ENCODE measurements at places on chromosomes 16 and 17. TPM values are rescaled to one million over a fixed set of nuclear protein-coding genes. Genes with fewer than 3 reads are reported as not detected.

GRCh38 chr16:65672960-65673359, 551.1 kb upstream of the CDH11 start:
- H3K4me3 ChIP-seq, result no peak overlapping the region
- DNase-seq, result no peak
- H3K27me3 ChIP-seq, result no peaks in the 10 kb centered on the region
- H3K27ac ChIP-seq, result no peak overlapping the region
- H3K36me3 ChIP-seq, result no peaks in the 10 kb centered on the region

GRCh38 chr17:279776-280175, 72.8 kb downstream of the RPH3AL start:
- peak; percentile 25 for DNase-seq
- peaks cover 4% of the 10 kb centered on the region for H3K36me3 ChIP-seq
- no peak overlapping the region for H3K4me3 ChIP-seq
- H3K27ac ChIP-seq, result peak overlapping the region; percentile 6
- no peaks in the 10 kb centered on the region for H3K27me3 ChIP-seq

- H3K36me3 ChIP-seq, result no peaks in the 10 kb centered on the region
- DNase-seq, result peak; percentile 59
- H3K27ac ChIP-seq, result no peak overlapping the region
- H3K27me3 ChIP-seq, result no peaks in the 10 kb centered on the region
- H3K4me3 ChIP-seq, result no peak overlapping the region
Measured at GRCh38 chr16:19804538-19805323, 79.9 kb downstream of the GPRC5B start.

- no peaks in the 10 kb centered on the region for H3K27me3 ChIP-seq
- H3K4me3 ChIP-seq, result peak overlapping the region; percentile 80
- peak overlapping the region; percentile 53 for H3K27ac ChIP-seq
Measured at GRCh38 chr17:82023447-82024241, 539 bp downstream of the LRRC45 start.

- peaks cover 4% of the 10 kb centered on the region for H3K4me1 ChIP-seq
- peak within 1 kb of the TSS; percentile 31 for H3K4me3 ChIP-seq
Measured at GRCh38 chr17:48626245-48627117, at the start of gene HOXB9. TSS of gene HOXB9 (minus strand) at chr17:48626358. CDS start at chr17:48626269, 89 bp downstream.

DNA sequence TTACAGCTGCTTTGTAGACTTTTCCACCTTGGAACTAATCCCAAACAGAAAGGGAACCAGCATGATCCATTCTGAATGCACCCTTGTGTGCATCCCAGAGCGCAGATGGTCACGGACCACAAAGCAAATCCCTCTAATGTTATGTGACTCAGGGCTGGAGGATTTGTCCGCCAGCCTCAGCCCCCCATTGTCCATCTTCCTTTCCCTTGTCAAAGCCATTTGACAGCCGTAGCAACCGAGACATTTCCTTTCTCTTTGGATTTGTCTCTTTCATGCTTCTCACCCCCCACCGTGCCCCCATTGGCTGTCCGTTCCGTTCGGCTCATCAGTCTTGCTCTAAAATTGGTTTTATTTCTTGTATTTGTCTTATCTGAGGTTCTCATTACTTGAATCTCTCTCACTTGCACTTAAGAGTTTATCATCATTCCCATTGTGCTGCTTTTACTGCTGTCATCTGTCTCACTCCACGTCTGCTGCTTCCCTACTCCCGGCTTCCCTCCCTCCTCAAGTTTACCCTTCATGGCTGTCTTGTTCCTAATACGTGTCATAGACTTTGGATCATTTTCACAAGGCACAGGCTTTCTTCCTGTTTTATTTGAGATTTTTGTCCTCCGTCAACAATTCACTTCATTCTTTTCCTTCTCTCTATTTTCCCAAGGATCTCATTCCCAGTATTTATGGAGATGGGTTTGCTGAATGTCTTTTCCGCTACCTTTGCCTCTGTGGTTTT, 163.4 kb upstream of the ERCC4 start:
- H3K36me3 ChIP-seq, result no peaks in the 10 kb centered on the region
- no peak for DNase-seq
- no peak overlapping the region for H3K4me3 ChIP-seq
- H3K27me3 ChIP-seq, result no peaks in the 10 kb centered on the region

DNA sequence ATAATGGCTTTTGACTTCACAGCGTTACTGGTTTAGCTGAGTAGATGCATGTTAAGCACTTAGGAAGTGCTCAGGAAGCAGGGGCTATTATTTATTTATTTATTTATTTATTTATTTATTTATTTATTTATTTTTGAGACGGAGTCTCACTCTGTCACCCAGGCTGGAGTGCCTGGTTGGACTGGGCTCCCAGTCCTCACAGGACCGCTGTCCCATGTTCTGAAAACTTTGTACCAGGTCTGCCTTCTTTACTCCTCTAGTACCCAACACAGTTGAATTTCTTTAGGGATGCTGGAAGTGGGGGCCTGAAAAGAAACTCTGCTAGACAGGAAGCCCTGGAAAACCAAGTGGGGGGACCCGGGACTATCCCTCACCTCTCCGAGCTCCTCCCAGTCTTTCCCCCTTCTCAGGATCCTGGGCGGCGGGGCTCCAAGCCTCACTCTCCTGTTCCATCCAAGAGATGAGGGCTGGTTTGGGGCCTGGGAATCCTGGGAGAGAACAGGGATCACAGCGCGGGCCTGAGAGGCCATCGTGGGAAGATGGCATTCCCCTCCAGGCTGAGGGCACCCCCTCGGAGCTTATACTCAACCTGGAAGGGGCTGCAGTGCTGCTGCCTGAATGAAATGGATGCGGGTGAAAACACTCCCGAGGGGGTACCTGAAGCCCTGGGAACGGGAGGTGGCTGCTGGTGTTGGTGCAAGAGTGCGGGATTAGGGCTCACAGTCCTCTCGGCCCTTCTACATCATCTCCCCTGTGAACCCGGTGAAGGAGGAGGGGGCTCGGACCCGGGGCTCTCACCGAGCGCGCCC, 674 bp downstream of the ZNF688 start:
- no peaks in the 10 kb centered on the region for H3K36me3 ChIP-seq
- no peaks in the 10 kb centered on the region for H3K4me1 ChIP-seq
- H3K4me3 ChIP-seq, result peak overlapping the region; percentile 72
- peak; percentile 37 for DNase-seq
- no peaks in the 10 kb centered on the region for H3K27me3 ChIP-seq
- peak overlapping the region; percentile 89 for H3K27ac ChIP-seq

DNA sequence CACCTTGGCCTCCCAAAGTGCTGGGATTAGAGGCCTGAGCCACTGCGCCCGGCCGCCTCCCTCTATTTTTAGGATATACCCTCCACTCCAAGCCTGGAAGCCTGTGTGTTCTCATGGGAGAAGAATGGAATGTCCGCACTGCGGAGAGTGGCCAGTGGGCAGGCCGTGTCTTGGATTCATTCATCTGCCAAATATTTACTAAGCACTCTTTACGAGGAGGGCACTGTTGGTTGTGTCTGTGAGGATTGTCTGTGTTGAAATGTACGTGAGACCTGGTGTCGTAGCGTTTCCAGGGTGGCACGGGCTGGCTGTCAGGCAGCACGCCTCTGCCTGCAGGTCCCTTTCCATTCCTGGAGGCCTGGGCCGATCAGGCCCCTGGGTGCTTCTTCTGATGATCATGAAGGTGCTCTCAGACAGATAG, 19.2 kb downstream of the PGS1 start:
- H3K36me3 ChIP-seq, result peaks cover 20% of the 10 kb centered on the region
- peak; percentile 71 for DNase-seq
- no peaks in the 10 kb centered on the region for H3K27me3 ChIP-seq
- no peak overlapping the region for H3K4me3 ChIP-seq
- no peak overlapping the region for H3K27ac ChIP-seq
- peaks cover 22% of the 10 kb centered on the region for H3K4me1 ChIP-seq

DNA sequence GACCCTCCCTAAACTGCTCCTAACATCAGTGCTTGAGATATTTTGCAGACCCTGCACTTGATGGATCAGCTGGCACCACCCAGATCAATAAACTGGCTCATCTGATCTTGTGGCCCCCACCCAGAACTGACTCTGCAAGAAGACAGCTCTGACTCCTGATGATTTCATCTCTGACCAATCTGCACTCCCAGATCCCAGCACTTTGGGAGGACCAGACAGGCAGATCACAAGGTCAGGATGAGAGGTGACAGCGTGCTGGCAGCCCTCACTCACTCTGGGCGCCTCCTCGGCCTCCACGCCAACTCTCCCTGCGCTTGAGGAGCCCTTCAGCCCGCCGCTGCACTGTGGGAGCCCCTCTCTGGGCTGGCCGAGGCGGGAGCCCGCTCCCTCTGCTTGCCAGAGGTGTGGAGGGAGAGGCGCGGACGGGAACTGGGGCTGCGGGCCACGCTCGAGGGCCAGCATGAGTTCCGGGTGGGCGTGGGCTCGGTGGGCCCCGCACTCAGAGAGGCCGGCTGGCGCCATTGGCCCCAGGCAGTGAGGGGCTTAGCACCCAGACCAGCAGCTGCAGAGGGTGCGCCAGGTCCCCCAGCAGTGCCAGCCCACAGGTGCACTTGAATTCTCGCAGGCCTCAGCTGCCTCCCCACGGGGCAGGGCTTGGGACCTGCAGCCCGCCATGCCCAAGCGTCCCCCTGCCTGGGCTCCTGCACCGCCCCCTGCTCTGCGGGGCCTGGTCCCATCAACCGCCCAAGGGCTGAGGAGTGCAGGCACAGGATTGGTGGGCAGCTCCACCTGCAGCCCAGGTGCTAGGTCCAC, 2.4 kb upstream of the C16orf54 start:
- no peak overlapping the region for H3K27ac ChIP-seq
- no peaks in the 10 kb centered on the region for H3K27me3 ChIP-seq
- no peak for DNase-seq
- H3K4me3 ChIP-seq, result no peak overlapping the region
- no peaks in the 10 kb centered on the region for H3K36me3 ChIP-seq

DNA sequence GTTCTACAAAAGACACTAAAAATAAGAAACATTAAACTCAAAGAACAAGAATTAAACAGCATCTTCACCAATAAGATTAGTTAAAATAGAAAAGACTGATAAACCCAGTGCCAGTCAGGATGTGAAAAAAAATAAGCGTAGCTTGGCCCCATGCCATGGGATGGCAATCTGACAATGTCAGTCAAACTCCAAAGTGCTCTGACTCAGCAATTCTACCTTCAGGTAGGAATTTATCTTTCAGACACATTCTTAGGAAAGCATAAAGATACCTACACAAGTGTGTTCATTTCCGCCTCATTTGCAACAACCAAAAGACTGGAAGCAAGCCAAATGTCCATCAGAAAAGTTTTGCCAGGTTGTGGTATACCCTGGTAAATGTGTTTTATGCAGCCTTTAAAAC, 9.1 kb upstream of the MPO start:
- H3K36me3 ChIP-seq, result no peaks in the 10 kb centered on the region
- H3K27ac ChIP-seq, result no peak overlapping the region
- H3K4me3 ChIP-seq, result no peak overlapping the region
- no peaks in the 10 kb centered on the region for H3K27me3 ChIP-seq
- no peak for DNase-seq

- no peak overlapping the region for H3K4me3 ChIP-seq
Measured at GRCh38 chr17:16044487-16044886, 44.9 kb downstream of the TTC19 start.

DNA sequence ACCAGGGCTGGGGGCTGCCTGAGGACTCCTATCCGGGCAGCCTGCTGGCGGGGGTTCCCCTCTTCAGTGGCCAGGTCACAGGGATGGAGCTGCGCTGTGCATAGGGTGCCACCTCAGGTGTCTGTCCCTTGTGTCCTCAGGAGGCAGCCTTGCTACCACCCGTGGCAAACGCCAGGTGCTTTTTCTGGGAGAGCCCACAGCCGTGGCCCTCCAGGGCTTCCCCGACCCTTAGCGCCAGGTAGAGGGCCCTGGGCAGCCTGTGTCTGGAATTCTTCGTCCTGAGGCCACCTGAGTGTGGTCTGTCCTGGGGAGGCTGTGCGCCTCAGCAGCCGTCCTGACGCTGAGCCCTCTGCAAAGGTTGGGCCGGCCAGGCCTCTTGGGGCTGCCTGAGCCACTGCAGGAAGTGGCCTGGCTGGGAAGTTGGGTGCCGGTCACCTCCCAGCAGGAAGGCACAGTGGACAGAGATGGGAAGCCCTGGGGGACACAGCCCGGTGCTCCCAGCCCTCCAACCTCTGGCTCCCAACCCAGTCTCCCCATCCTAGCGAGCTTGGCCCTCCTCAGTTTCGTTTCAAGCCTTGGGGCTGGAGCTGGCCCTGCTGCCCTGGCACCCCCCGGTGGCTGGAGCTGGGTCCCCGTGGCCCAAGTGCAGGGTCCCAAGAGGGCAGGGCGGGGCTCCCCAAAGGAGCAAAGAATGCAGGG, 7.6 kb upstream of the BAIAP3 start:
- H3K36me3 ChIP-seq, result peaks cover 18% of the 10 kb centered on the region
- no peaks in the 10 kb centered on the region for H3K27me3 ChIP-seq
- DNase-seq, result no peak
- no peak overlapping the region for H3K4me3 ChIP-seq
- no peak overlapping the region for H3K27ac ChIP-seq

GRCh38 chr16:75266738-75267630, 15.6 kb upstream of the BCAR1 start:
- peaks cover 33% of the 10 kb centered on the region for H3K4me1 ChIP-seq
- H3K27me3 ChIP-seq, result no peaks in the 10 kb centered on the region
- no peak overlapping the region for H3K4me3 ChIP-seq
- peak; percentile 45 for DNase-seq
- peak overlapping the region; percentile 92 for H3K27ac ChIP-seq
- no peaks in the 10 kb centered on the region for H3K36me3 ChIP-seq

- H3K4me3 ChIP-seq, result no peak overlapping the region
- H3K4me1 ChIP-seq, result no peaks in the 10 kb centered on the region
- H3K36me3 ChIP-seq, result no peaks in the 10 kb centered on the region
- DNase-seq, result no peak
Measured at GRCh38 chr17:27558341-27558740, 72.6 kb upstream of the LGALS9 start.

GRCh38 chr17:4901108-4901647, 1.7 kb downstream of the CHRNE start:
- peaks cover 3% of the 10 kb centered on the region for H3K4me1 ChIP-seq
- H3K4me3 ChIP-seq, result no peak overlapping the region
- H3K27me3 ChIP-seq, result no peaks in the 10 kb centered on the region

DNA sequence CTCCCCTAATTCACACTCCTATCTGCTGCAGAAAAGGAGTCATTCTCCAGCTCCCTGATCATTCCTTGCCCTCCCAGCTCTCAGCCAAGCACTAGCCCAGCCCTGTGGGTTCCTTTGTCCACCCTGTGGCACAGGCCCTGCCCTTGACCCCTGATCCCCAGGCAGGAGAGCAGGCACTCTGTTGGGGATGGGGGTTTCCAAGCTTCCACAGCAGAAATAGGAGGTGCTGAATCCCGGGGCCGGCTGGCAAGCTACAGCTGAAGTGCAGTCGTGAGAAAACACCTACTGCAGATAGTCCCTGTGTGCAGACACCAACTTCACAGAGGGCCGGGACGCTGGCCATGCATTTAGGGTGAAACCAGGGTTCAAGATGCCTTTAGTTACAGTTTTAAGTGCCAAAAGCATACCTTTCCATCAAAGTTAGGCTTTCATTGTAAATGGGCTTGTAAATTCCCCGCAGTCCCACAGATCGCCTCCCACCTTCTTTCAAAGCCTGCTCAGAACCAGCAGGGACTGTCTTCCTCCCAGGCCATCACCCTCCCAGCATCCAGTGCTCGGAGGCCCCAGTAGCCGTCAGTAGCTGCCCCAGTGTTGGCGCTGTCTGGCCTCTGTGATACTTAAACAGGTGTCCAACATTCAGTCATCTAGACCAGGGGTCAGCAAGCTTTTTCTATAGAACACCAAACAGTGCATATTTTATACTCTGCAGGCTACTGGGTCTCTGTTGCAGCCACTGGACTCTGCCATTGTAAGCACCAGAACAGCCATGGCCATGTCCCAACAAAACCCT, 10.6 kb downstream of the CPSF4L start:
- H3K27ac ChIP-seq, result no peak overlapping the region
- no peaks in the 10 kb centered on the region for H3K4me1 ChIP-seq
- no peaks in the 10 kb centered on the region for H3K36me3 ChIP-seq
- H3K27me3 ChIP-seq, result no peaks in the 10 kb centered on the region

GRCh38 chr17:1590029-1590746, 27.6 kb upstream of the PITPNA start:
- no peaks in the 10 kb centered on the region for H3K27me3 ChIP-seq
- no peak for DNase-seq
- no peaks in the 10 kb centered on the region for H3K4me1 ChIP-seq

Gene SOX15
- total RNA-seq, result not detected

Gene SYT17
- total RNA-seq, result 14.1 TPM

Gene TBC1D3E
- not detected for total RNA-seq

Gene GUCY2D
- total RNA-seq, result 0.33 TPM

Gene OTOP3
- total RNA-seq, result not detected

Data from right lobe of liver (tissue), 6 donors.